LHCN-M2 (cell line): ENCODE measurements at places on chromosomes 5 and 9.

DNA sequence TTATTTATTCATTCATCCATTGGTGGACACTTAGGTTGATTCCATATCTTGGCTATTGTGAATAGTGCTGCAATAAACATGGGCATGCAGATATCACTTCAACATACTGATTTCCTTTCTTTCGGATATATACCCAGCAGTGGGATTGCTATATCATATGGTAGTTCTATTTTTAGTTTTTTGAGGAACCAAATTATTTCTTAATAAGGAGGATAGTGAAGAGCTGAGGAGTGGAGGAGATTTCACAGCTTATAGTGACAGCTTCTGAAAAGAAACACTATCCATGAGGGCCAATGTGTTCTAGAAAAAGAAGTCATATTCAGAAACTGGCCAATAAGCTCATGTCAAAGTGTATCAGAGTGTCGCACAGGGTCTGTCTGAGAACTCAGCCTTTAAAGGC is 183.3 kb downstream of the SEC61B start:
- DNase-seq = no peak

- DNase-seq = no peak
Measured at GRCh38 chr9:88237479-88237961, 99.2 kb upstream of the SPATA31C2 start.

DNA sequence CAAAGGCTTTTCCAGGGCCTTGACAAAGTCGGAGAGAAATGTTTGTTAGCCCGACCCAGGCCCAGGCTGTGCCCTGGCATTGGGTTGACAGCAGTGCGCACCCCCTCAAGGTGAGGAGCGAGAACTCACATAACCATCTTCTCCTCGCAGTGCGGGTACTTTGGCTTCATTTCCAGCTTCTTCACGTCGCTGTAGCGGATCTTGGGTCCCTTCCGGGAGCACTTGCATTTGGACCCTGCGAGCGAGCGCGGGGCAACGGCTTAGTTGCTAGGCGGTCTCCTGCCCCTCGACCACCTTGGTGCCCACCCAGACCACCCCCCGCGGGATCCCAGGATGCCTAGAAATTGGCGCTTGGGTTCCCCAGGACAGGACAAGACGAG is 496 bp downstream of the CXCL14 start:
- DNase-seq = no peak

DNA sequence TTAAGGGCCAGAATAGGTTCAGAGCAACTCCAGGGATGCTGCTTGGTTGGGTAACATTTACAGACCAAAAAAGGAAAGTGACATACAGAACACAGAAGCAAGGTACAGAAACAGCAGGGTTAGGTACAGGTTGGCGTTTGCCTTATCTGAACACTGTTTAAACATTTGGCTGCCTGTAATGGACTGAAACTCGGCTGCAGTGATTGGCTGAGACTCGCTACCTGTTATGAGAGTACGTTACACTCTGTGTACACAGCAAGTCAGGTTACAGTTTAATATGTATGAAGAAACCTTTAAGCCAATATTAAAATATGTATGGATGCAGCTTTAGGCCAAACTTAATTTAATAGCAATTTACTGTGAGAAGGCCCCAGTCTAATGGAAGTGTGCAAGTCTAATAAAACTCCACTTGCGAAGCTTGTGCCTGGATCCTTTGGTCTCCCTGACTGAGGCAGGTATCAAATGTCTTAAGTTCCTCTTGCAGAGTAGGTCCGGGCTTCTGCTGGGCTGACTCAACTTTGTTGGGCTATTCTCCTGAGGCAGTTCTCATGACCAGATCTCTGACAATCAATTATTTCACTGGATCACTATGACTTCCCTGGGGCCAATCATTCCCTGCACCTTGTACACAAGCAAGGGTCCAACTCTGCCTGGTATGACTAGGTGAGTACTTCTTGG is 204.9 kb downstream of the ZNF462 start:
- no peak for DNase-seq

DNA sequence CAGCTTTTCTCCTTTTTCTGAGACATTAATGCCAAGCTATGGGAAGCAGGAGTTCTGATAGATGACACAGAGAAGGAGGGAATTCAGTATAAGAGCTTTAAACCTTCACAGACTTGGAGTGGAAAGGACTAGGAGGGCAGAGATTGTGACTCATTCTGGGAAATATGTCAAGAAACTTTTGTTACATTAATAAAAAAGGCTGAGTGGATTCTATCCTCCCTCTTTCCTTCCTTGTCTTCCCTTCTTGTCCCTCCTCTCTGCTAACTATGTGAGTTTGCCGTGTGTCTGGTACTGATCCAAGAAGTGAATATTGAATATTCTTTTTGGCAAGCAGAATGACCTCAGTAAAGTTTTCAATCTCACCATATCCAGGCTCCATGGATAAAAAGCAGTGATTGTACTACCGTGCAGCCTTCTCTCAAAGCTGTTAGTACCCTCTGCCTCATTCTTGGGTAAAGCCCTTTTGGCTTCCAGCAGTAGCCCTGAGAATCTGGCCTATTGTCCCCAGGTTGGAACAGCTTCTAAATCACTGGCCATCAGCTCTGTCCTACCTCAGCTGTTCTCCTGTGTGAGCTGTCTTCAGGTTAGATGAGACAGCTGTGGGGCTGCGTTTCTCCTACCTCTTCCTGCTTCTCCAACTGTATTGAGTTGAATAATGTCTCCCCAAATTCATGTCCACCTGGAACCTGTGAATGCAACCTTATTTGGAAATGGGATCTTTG is 73.9 kb downstream of the ATG10 start:
- DNase-seq = peak; percentile 75

GRCh38 chr5:146137967-146138403 is 32.6 kb upstream of the PLAC8L1 start:
- no peak for DNase-seq
